ENCODE measurements at places on chromosomes 7 and 10.

GRCh38 chr7:73718905-73719805 lies at the start of gene STX1A:
Gene STX1A (minus strand): TSS chr7:73719669. CDS start chr7:73719631, 38 bp downstream.
- DNase-seq = peak; percentile 74

GRCh38 chr10:120174491-120174890 lies 282.0 kb downstream of the SEC23IP start:
- DNase-seq = no peak

GRCh38 chr10:58593008-58593407 lies 80.3 kb downstream of the BICC1 start:
- DNase-seq = no peak

- no peak for DNase-seq
These were observed 7.4 kb downstream of the ZNF365 start for GRCh38 chr10:62381385-62382102.

GRCh38 chr10:97542169-97543024 lies 30.2 kb upstream of the ANKRD2 start:
- peak; percentile 41 for DNase-seq

DNA sequence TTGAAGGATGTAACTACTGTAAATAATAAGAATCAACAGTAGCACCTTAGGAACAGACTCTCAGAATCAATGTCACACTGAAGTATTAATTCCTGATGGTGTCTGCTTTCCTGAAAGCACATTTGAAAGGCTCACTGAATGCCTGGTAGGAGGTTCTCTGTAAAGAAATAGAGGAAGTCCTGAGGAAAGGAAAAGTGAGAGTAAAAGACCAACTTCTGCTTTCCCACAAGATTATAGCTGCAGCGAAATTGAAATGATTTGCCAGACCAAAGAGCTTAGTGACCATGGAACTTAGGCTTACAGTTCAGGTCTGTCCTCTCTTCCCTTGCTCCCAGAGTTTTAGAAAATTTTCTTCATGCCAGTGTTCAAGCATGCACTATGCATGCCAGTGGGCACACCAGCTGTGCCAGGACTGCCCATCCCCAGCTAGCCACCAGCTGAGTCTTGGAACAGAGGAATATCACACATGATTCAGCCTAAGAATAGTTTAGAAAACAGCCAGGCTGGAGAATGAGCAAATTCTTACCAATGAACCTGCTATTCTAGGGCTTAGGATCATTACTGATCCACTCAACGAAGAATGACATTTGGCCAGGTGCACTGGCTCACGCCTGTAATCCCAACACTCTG lies 123.2 kb downstream of the HERPUD2 start:
- no peak for DNase-seq

- no peak for DNase-seq
These were observed 509.2 kb downstream of the TCERG1L start for GRCh38 chr10:130802301-130802700.

DNA sequence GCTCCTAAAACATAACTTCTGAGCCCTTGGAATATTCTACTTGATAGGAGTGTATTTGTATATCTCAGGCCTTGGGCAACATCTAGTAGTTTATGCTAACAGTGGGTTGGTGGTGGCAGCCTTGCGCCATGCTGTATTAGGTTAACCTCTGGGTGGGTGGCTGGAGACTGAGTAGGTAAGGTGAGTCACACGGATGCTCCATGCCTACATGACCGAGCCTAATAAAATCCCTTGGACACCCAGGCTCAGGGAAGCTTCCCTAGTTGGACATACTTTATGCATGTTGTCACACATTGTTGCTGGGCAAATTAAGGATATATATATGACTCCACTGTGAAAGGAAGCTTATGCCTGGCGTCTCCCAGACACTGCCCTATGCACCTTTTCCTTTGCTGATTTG lies 6.0 kb upstream of the DAGLB start:
- DNase-seq = no peak

DNA sequence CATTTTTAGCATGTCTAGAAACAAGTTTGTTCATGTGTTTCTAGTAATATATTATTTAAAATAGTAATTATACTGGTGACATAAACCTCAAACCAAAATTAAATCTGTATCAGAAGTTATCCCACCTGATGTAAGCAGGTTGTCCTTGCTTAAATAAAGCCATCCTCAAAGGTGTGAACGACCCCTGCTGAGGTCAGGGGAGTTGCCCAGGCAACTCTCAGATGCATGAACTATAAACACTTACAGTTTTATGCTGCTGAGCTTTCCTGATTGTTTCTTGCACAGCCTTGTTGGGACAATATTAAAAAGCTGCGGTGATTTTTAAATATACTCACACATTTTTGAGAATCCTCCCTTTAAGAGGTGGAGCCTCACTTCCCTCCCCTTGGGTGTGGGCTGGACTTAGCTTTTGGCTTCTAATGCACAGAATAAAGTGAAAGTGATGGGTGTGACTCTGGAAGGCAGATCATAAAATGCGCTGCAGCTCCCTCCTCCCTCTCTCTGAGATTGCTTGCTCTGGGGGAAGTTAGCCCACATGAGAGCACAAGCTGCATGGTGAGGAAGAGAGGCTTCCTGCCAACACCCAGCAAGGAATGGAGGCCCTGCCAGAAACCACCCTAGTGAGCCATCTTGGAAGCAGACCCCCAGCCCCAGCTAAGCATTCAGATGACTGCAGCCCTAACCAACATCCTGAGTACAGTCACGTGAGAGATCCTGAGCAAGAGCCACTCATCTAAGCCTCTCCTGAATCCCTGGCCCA lies 152.7 kb downstream of the SKIDA1 start:
- peak; percentile 42 for DNase-seq

GRCh38 chr10:132239126-132240031 lies 52.6 kb downstream of the DPYSL4 start:
- no peak for DNase-seq

- no peak for DNase-seq
These were observed 55.5 kb upstream of the CABCOCO1 start for GRCh38 chr10:61606959-61607907.

DNA sequence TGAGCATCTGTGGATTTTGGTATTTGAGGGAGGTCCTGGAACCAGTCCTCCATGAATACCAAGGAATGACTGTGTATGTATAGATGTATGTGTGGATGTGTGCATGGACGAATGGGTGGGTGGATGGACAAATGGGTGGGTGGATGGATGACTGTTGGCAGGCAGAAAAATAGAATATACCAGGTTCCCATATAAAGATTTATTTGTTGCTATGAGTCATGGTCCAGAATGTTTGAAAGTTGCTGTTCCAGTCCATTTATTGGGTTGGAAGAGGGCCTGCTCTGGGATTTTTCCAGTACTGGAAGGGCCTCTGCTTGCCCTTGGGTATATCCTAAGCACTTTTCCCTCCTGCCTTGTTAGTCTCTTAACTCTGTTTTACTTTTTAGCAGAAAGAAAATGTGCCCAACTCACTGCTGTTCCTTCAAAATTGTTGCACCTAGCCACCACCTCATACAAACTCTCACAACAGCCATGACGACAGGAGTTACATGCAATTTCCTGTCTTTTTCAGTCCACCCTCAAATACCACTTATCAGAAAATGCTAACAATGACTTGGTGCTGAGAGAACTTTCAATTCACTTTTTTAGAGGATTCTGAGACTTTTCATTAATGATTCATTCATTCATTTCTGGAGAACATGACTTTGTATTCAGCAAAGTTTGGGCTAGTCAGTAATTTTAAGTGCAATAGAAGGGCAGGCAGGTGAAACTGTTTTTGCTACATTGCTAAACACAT lies 108.1 kb downstream of the EEPD1 start:
- DNase-seq = no peak

- no peak for DNase-seq
These were observed 76.7 kb upstream of the EN2 start for GRCh38 chr7:155380976-155381851.

GRCh38 chr7:33806298-33807154 lies 98.8 kb upstream of the BMPER start:
- DNase-seq = no peak

- DNase-seq = no peak
These were observed 6.0 kb upstream of the ZRANB1 start for GRCh38 chr10:124935946-124936345.

DNA sequence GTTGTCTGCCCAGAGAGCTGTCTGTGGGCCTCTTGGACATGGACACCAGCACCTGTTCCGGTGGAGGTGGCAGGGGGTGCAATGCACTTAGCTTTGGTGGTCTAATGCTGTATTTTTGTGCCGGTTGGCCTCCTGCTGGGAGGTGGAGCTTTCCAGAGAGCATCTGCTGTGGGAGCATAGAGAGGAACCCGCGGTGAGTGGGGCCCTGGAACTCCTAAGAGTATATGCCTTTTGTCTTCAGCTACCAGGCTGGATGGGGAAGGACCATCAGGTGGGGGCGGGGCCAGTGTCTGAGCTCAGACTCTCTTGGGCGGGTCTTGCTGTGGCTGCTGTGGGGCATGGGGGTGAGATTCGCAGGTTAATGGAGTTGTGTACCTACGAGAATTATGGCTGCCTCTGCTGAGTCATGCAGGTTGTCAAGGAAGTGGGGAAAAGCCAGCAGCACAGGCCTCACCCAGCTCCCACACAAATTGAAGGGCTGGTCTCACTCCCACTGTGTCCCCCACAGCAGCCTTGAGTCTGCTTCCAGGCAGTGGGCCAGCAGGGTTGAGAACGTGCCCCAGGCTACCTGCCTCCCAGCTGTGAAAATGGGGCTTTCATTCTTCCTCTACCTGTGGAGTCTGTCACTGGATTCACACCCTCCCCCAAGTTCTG lies 29.0 kb downstream of the JAKMIP3 start:
- DNase-seq = no peak

DNA sequence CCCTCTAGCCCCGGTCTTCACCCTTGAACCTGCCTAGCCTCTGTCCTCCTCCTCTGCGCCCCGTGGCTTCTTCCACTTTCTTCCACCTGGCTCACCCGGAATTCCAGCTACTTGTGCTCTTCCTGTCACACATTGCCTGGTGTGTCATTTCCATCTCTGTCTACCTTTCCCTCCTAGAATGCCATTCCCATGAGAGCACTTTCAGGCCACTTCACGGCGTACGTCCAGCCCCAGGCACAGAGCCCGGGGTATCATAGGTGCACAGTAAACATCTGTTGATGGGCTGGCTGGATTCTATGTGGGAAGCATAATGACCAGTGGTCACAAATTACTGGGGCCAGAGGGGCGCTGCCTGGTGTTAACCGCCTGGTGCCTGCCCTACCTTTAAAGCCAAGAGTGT lies 161.3 kb downstream of the CUX1 start:
- DNase-seq = no peak

DNA sequence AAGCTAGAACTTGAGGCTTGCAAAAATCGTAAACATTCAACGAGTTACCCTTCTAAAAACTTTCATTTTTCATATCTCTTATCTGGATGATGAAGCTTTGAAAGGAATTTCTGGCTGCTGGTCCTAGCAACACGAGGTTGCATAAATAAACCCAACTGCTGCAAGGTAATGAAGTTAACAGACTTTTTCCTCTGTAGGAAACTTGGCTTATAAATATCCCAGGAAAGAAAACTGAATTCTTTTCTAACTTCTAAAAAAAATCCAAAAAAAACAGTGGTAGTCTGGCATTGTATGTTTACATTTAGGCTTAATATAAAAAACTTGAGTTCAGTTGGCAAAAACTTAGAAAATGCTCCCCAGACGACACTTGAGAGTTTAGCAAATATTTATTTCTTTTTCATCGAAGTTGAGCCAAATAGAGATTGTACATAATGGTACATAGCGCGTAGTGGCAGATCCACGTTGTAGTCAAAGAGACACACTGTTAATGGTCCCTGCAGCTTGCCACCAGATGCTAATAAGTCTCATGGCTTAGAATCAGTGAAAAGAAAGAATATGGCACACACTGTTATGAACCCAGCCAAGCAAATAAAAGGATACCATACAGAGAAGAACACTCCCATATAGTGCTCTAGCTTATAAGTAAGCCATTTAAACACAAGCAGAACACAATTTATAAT lies 200.3 kb upstream of the PCLO start:
- DNase-seq = no peak

DNA sequence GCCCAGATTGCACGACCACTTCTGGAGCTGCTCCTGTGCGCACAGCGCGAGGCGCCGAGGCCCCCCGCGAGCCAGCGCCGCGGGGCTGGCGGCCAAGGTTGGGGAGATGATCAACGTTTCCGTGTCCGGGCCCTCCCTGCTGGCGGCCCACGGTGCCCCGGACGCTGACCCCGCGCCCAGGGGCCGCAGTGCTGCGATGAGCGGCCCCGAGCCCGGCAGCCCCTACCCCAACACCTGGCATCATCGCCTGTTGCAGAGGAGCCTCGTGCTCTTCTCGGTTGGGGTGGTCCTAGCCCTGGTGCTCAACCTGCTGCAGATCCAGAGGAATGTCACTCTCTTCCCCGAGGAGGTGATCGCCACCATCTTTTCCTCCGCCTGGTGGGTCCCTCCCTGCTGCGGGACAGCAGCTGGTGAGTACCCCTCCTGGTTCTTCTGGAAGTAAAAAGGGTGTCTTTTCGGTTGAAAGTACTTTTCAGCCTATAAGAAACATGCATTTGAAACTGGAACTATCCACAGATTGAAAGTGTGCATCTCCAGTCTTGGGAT lies 683 bp downstream of the INSIG1 start:
- DNase-seq = peak; percentile 20

- DNase-seq = no peak
These were observed 1079.6 kb upstream of the C7orf33 start for GRCh38 chr7:147510923-147511322.

- DNase-seq = no peak
These were observed 46.1 kb upstream of the ANLN start for GRCh38 chr7:36343548-36343947.

DNA sequence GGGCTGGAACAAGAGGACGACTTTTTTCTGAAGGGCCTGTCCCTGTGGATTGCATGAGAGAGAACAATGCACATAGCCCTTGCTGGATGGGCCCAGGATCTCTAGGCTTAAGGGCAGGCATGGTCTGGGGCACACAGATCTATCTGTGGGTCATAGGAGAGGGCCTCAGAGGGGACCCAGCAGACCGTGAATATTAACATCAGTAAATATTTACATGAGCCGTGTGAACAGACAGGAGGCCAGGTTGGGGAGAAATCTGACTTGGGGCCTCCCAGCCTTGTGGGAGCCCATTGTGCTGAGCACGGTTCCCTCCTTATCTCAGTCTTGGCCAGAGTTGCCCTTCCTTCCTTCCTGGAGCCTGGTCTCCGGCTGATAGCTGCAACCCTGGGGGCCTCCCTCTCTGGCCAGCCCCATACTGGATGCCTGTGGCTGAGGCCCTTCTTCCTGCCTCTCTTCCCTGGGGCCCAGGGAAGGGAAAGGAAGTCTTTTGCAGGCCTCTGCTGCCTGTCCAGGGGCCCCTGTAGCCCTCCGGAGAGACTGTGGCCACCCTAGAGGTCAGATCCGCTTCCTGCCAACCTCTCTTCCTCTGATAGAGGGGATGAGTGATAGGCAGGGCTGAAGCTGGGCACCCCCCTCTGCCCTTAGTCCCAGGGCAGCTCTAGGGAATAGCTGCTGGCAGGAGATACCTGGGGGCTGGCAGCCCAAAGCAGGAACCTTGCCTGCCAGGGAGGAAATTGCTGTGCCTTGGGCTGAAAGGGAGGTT lies 44.5 kb upstream of the TRIM8 start:
- no peak for DNase-seq

GRCh38 chr10:104735036-104735756 lies 94.1 kb downstream of the SORCS3 start:
- DNase-seq = no peak
